HEK293T (cell line): ENCODE measurements at places on chromosomes 4 and X.

- no peak for DNase-seq
Measured at GRCh38 chrX:38166478-38167083, 54.1 kb downstream of the SRPX start.

DNA sequence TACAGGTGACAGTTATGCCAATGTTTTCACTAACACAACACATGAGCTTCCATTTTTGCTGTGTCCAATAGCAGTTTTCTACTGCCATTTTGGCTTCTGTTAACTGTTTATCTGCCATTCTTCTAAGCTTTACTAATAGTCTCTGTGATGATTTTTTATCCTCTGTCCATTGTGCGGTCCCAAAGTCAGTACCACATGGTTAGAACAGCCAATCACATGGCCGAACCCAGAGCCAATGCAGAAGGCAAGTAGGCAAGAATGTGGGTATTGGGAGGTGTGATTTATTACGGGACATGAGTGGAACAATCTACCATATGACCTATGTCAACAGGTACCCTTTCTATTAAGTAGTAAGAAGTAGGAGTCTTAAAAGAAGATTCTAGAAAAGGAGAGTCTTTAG, 61.5 kb downstream of the GRIA2 start:
- no peak for DNase-seq

DNA sequence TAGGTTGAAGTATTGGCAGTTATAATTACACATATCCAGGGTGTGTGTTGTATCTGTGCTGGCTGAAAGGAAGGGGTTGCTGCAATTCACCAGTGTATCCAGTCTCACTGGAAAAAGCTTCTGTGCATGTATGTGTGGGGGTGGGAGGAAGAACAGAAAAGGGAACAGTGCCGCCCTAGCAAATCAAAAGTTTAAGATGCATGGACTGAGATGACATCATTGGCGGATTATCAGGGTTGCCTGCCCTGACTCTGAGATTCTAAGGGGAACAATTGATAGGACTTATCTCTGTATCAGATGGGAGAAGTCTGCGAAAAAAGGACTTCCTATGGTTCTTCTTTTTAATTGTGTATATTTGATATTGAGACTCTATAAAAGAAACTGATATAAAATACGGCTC, 3.5 kb downstream of the SLC25A43 start:
- DNase-seq, result no peak

- DNase-seq, result peak; percentile 61
Measured at GRCh38 chrX:100368167-100368566, 41.9 kb downstream of the PCDH19 start.

- DNase-seq, result no peak
Measured at GRCh38 chr4:172650758-172651530, 517.7 kb upstream of the GALNT7 start.

DNA sequence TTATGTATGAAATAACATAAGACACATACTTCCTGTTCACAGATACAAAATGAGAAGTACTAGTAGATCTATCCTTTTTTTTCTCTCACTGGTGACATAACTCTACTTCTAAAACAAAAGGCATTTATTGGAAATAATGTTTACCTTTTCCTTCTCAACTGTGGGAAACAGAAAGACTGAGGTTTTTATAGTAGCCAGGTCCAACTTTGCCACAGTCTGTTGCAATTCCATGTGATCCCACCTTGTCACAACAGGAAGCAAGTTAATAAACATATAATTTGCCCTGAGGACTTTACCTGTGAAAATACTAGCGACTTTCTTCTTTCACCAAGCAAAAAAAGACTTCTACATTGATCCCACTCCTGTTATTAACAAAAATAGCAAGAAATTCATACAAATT, 475.8 kb downstream of the PDGFC start:
- DNase-seq, result no peak

GRCh38 chrX:115690511-115691216, 129.7 kb downstream of the PLS3 start:
- DNase-seq, result peak; percentile 74

DNA sequence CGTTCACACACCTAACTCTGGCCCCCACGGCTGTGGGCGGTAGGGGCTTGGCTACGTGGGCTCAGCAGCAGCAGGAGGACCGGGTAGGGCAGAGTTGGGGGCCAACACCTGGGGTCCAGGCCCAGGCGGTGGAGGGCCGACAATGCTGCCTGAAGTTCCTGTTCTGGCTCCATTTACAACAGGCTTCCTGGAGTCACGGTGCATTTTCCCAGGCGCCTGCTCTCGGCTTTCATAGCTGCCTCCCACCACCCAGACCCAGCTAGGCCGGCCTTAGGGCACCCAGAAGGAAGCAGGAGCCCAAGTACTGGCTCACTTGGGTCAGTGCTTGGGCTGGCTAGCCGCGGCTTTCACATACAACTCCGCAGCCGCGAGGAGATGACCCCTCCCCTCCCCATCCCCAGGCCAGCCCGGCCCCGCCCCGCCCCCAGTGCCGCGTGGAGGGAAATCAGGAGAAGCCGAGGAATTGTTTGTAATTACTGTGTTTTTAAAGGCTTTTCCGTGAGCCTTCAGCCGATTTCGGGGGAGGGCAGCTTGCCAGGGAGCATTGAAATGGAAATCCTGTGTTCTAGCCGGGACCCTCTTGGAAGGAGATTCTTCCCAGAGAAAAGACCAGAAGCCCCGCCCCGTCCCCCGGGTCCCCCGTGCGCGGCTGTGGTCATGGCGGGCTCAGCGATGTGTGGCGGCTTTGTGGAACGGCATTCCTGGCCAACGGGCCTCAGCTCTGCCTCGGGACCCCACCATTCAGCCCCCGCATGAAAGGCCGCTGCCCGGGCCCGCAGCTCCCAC, 28.5 kb downstream of the PJA1 start:
- no peak for DNase-seq

DNA sequence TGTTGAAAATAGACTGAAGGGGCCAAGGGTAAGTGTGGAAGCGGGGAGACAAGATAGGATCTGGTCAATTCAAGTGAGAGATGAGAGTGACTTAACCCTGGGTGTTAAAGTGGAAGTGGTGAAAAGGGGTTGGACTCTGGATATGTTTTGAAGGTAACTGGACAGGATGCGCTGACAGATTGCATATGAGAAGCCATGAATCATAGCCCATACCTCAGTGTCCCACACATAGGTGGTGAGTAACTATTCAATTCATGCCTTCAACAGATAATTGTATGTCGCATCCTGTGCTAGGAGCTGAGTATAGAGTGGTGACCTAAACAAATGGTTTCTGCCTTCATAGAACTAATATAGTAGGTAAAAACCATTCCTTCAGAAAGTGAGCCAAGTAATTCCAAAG, 76.7 kb downstream of the KLHL34 start:
- no peak for DNase-seq

- no peak for DNase-seq
Measured at GRCh38 chr4:52824603-52825459, 37.3 kb upstream of the RASL11B start.

DNA sequence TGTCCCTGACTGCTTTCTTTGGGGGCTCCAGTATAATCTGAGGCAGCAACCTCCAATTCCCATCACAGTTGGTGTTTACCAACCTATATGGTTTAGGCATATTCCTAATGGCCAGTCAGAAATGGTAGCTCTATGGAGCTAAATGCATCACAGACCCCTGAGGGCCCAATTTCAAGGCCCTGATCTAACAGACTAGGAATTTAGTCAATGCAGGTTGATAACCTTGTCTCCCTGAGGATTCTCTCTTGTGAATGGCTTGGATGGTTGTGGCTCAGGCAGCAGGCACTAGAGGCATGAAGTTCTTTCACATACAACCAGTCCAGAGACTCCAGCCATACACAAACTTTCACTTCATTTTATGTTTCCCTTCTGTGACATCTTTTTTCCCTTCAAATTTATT, 59.4 kb downstream of the TMPRSS11F start:
- DNase-seq, result no peak

GRCh38 chrX:95764972-95765451, 919.6 kb upstream of the DIAPH2 start:
- DNase-seq, result peak; percentile 27

GRCh38 chr4:167587361-167587760, 353.1 kb upstream of the SPOCK3 start:
- no peak for DNase-seq

DNA sequence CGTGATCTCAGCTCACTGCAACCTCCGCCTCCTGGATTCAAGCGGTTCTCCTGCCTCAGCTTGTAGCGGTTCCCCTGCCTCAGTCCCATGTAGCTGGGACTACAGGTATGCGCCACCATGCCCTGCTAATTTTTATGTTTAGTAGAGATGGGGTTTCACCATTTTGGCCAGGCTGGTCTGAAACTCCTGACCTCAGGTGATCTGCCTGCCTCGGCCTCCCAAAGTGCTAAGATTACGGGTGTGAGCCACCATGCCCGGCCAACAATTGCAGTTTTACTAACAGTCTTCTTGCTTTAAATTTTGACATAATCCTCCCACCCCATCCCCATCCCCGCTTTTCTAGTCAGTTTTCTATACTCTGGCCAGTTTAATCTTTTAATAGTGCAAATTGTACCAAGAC, 112.0 kb downstream of the CFAP299 start:
- DNase-seq, result no peak

- DNase-seq, result no peak
Measured at GRCh38 chr4:5192271-5192670, 141.0 kb downstream of the STK32B start.

- DNase-seq, result no peak
Measured at GRCh38 chr4:85815796-85816459, 341.0 kb downstream of the ARHGAP24 start.
